ENCODE measurements at places on chromosomes 12 and 14.

DNA sequence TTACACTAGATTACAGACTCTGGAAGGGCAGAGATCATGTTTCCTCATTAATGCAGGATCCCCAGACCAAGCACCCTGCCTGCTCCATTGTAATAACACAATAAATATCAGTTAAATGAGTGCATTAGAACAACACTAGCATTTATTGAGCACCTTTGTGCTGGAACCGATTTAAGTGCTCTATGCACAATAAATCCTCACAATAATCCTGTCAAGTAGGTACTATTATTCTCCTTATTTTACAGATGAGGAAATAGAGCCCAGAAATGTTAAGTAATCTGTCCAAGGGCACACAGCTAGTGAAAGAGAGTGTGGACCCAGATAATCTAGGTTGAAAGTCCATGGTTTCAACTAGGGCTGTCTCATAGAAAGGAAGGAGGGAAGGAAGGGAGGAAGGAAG, 69.8 kb downstream of the MAP1LC3B2 start:
- no peak for DNase-seq

GRCh38 chr12:67741270-67741669, 92.7 kb downstream of the DYRK2 start:
- DNase-seq: no peak

DNA sequence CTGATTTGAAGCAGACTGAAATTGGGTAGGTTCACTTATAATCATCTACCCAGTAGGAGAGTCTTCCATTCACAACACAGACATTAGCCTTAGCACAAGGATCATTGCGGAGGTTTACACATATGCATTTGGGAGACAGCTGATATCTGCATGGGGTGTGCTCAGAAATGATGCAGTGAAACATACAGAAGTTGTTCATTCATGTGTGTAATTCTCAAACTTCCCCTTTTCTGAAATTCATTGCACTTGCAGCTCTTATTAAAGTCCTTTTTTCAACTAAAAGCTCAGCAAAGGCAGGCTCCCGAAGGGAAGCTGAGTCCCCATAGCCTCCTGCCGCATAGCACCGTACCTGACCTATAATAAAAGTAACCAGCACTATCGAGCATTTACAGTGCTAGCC, 218.3 kb upstream of the CRY1 start:
- no peak for DNase-seq

DNA sequence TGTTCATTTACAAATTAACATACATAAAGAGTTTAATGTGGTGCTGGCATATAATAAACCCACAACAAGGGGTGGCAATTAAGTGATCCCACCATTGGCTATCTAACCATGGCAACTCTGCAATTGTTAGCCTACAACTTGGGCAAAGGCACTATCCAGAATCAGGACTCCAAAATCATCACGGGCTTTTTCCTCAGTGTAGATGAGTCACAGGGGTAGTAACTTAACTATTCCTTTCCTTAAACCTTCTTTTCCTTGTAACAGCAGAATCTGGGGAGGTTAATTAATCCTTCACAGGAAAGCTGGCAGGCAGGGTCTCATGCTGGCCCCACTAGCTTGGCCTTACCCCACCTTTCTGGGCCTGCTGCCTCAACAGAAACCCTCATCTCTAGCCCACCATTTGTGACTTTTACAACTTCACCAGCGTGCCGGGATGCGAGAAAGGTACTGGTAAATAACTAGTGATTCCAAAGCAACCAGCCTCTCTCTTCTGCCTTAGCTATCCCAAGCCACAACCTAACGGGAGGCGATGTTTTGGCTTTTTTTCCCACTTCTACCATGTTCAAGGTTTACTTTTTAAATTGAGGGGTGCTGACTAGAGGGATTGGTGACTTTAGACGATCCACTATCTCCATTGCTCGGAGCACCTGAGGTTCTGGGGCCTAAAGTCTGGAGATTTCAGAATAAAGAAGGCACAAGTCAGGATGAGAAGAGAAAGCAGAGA, 744 bp downstream of the ATP5MC2 start:
- DNase-seq: no peak

DNA sequence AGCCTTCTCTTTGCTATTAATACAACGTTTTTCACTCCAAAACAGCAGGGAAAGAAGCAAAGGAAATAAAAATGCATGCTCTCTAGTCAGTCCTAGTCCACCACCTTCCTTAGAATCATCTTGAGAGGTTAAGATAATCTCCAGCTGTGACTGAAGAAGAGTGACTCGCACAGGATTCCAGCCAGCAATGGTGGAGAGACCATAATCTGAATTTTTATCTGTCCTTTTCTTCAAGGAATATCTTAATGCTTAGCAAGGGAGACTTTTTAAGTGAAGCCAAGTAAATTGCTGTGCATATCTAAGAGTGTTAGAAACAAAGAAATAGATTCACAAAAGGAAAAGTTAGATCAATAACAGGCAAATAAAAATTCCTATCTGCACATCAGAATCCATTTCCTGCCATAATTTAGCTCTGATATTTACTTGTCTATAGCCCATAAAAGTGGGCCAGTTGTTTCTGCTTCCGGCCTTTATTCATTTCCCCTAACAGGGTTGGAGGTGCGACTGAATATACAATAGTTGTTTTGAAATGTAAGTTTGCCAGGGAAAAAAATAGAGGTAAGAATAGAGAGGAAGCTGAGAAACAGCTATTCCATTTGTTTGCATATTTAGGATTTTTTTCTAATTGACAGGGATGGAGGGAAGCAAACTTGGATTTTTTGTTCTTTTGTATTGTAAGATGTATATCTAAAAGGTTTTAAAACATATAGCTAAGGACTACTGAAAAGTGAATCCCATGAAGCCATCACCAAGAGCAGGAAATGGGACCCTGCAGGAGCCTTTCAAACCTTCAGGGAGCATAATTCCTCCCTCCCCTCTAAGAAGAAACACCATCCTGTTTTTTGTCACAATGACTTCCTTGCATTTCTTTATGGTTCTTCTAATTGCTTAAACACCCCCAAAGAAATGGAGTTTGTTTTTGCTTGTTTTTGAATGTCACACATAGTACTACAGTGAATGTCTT, 154.0 kb downstream of the ITPR2 start:
- DNase-seq: no peak

Data from stimulated activated CD4-positive, alpha-beta T cell treated with anti-CD3 and anti-CD28 coated beads, Interleukin-15, amount 100 ng/mL, for 1 hour (primary cell).